Urothelium cell line (cell line): ENCODE measurements at places on chromosomes 16 and 17.
A peak's percentile ranks its signal among the peaks of the same experiment; 100 is the strongest.

GRCh38 chr17:73325527-73325842 lies 13.7 kb upstream of the CDC42EP4 start:
- no peak for DNase-seq

DNA sequence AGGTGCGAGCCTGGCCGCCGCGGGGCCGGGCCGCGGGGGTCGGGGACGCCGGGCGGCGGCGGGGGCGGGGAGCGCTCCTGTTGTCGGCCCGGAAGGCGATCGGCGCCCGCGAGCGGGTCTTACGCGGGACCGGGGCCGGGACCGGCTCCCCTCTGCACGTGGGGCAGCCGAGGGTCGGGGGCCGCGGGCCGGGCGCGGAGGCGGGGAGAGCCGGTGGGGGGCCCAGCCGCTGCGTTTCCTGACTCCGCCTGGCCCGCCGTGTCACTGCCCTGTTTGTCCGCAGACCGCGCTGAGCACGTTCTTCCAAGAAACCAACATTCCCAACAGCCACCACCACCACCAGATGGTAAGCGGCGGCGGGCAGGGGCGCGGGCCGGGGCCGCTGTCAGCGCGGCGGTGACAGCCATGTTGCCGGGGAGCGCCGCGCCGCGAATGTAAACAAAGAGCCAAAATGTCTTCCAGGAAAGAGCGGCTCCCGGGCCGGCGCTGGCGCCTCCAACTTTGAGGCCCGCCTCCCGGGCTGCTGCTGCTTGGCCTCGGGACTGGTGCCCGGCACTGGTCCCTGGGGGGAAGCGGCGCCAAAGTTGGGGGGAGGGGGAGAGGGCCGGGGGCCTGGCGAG lies 586 bp downstream of the UBALD2 start:
- peak; percentile 64 for DNase-seq

DNA sequence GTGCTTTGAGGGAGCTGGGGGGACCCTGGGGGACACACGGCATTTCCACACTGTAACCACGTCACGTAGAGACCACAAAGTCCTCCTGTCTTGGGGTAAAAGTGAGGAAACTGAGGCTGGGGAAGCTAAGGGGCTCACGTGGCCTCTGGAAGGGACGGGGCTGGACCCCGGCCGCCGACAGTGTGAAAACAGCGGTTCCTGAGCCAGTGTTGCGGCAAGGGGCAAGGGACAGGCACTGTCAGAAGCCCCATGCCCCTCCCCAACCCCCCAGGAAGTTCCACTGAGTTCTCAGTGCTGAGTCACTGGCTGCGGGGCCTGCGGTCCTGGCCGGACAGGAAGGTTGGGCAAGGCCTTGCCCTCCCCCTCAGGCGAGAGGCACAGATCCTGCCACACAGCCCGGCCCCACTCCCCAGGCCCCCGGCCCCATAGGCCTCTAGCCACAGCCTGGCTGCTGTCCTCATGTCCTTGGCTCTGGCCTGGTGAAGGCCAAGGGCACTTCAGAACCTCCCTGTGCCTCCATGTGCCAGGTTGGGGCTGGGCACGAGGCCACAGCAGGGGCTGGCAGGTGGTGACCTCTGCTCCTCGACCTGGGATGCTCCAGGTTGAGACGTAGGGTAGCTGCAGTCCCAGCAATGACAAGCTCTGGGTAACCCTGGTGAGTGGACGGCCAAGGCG lies 5.0 kb upstream of the CCDC57 start:
- no peak for DNase-seq

GRCh38 chr17:53454337-53454736 lies 368.4 kb upstream of the KIF2B start:
- no peak for DNase-seq

GRCh38 chr16:47461598-47462266 lies 601 bp downstream of the PHKB start:
- peak; percentile 13 for DNase-seq

- DNase-seq: no peak
These were observed 17.4 kb downstream of the CTCF start for GRCh38 chr16:67579686-67580085.

- DNase-seq: no peak
These were observed 89.8 kb upstream of the ZNF750 start for GRCh38 chr17:82929676-82930042.

DNA sequence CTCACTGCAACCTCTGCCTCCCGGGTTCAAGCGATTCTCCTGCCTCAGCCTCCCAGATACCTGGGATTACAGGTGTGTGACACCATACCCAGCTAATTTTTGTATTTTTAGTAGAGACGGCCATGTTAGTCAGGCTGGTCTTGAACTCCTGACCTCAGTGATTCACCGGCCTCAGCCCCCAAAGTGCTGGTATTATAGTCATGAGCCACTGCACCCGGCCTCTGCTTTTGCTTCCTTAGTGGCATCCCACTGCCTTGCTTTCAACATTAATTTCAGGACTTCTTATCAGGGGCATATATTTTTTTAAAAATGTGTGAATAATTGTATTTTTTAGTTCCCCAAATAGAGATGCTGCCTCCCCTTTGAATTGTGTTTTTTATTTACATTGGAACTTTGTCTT lies 98.8 kb downstream of the SYCE1L start:
- no peak for DNase-seq

GRCh38 chr16:72935896-72936295 lies 112.0 kb downstream of the ZFHX3 start:
- DNase-seq: no peak

DNA sequence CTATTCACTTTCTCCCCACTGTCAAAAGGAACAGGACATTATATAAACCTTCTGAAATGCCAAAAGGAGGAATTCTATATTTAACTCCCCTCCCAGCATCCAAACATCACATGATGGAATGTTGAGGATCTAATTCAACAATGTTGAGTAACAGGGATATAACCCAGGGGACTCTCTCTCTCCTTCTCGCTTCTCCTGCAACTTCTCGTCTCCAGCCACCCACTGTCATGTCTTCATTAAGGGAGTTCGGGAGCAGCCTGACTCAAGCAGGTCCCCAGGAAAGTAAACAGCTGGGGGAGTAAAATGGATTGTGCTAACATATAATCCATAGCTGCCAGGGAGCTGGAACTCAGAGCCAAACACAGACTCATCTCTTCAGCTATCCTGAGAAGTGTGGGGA lies 51.7 kb downstream of the GRIN2A start:
- DNase-seq: no peak

DNA sequence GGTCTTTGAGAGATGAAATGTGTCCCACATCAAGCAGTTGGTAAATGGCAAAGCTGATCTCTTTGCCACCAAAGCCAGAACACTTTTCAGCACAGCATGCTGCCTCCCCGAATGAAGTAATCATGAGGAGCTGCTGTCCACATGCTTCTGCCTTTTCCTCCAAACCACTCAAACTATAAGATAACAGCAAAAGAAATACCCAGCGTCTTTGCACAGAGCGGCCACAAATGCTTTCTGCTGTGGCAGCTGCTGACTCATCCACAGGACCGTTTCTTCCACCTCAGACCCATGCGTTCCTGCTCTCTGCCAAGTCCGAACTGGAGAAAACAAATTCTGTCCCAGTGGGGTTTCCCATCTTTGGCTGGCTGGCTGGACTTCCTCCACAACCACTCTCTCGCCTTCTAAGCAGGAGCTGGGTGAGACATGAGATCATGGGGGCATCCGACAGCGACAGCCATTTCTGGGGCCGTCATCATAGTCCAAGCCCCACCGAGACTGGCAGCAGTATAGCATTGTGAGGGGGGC lies 27.1 kb downstream of the TBC1D3B start:
- DNase-seq: peak; percentile 63

GRCh38 chr17:82684228-82684841 lies 14.2 kb downstream of the RAB40B start:
- DNase-seq: no peak

DNA sequence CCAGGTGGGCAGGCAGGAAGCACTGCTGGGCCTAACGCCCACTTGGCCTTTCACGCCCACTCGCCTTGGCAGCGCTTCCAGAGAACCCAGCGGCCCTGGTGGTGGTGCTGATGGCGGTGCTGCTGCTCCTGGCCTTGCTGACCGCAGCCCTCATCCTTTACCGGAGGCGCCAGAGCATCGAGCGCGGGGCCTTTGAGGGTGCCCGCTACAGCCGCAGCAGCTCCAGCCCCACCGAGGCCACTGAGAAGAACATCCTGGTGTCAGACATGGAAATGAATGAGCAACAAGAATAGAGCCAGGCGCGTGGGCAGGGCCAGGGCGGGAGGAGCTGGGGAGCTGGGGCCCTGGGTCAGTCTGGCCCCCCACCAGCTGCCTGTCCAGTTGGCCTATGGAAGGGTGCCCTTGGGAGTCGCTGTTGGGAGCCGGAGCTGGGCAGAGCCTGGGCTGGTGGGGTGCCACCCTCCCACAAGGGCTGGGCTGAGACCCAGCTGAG lies 64.7 kb downstream of the MRC2 start:
- DNase-seq: no peak

- DNase-seq: no peak
These were observed 81.4 kb upstream of the PSMD7 start for GRCh38 chr16:74215249-74215648.

- DNase-seq: no peak
These were observed 4.6 kb downstream of the CACNB1 start for GRCh38 chr17:39192901-39193300.

- DNase-seq: no peak
These were observed 365.7 kb downstream of the SEC14L1 start for GRCh38 chr17:77506371-77506991.

- no peak for DNase-seq
These were observed 157.0 kb downstream of the C16orf95 start for GRCh38 chr16:87160234-87160636.

- DNase-seq: peak; percentile 79
These were observed 20.9 kb upstream of the MPRIP start for GRCh38 chr17:17021194-17021863.

DNA sequence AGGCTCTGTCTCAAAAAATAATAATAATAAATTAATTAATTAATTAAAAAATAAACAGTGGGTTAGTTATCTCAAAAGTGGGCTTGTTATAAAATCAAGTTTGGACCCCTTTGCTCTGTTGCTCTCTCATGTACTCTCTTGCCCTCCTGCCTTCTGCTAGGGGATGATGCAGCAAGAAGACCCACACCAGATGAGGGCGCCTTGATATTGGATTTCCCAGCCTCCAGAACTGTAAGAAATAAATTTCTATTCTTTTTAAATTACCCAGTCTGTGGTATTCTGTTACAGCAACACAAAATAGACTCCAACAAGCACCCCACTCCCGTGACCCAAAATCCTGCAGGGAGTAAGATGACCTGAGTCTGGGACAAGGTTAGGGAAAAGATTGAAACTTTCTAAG lies 2.1 kb upstream of the ZNF652 start:
- DNase-seq: no peak

- no peak for DNase-seq
These were observed 15.1 kb downstream of the ACSF2 start for GRCh38 chr17:50440838-50441829.

GRCh38 chr16:80107900-80108299 lies 432.9 kb upstream of the DYNLRB2 start:
- DNase-seq: no peak
